Substantia nigra (tissue), 51 donors: ENCODE measurements at places on chromosomes 4 and X.

DNA sequence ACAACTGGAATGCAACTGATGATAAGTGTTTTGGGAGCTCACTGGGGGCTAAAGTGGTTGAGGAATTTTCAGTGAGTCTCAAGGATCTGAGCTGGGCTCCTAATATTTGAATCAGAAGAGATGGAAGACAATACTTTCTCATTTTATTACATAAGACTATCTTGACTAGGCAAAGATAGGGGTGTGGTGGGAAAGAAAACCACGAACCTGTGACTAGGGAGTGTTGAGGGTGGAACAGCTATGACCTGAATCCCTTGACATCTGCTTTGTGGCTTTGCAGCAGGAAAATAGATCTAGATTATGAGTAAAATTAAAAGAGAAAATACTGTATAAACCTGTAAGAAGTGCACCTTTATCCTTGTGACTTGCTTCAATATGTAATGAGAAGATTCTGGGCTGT lies 295.1 kb upstream of the TEX13A start:
- DNase-seq, result no peak

GRCh38 chr4:40731792-40732245 lies 17.9 kb upstream of the NSUN7 start:
- DNase-seq, result no peak

DNA sequence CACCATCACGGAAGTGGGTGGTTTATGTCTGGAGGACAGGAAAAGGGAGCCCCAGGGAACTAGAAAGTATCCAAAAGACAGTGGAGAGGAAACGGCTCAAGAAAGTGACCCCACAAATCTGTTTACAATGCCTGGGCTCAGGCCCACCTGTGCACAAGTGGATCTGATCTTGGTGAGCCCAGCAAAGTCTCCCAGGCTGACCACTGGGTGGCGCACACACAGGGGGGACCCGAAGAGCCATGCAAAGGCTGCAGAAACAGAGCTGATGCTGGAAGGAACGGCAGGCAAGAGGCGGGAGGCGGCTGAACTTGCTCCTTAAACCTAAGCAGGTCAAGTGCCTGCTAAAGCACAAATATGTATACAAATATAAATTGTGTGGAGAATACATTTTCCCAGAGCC lies 9.6 kb downstream of the HAUS7 start:
- DNase-seq, result no peak

DNA sequence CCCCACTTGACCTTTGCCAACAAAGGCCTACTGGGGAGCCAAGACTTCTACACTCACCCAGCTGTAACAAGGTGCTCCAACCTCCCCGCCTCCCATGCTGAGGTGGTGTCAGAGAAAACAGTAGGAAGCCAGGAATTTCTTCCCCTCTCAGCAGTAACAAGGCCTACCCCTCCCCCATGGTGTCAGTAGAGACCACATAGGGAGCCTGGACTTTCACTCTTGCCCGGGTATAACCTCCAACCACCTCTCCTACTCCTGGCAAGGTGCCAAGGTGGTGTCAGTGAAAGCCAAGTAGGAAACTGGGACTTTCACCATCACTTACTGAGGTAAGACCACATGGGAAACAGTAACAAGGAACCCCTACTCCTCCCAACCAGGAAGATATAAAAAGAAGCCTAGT lies 93.1 kb downstream of the SLC16A2 start:
- no peak for DNase-seq

DNA sequence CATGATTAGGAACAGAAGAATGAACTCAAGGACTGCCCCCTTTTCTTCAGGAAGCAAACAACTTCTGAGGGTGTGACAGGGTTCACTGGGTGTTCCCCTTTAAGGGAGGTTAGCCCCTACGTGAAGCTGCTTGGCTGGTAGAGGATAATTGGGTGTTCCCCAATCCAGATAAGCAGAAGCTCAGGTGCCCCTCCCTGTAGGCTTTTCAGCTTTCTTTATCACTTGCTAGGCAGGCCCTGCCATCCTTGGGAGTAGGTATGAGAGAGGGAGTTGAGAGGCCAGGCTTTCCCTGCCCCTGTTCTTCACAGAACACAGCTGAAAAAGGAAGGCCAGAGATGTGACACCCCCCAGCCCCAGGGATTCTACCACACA lies 44.2 kb downstream of the RTL9 start:
- DNase-seq, result no peak

- no peak for DNase-seq
These were observed 1.0 kb downstream of the GPR50 start for GRCh38 chrX:151177141-151178027.

DNA sequence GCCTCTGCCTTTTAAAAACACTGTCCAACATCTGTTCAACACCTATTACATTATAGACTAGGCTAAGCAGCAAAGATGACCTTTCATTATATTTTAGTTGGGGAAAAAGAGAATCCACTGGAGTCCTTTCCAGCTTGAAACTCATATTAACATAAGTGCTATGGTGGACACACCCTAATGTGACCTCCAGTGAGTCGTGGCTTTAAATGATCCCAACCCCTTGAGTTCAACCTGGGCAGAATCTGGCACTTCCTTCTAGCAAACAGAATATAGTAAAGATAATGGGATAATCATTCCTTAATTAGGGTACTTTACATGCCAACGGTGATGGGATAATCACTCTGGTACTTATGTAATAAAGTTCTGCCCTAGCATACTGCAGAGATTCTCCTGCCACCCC lies 162.6 kb downstream of the MAB21L2 start:
- DNase-seq, result no peak

- no peak for DNase-seq
These were observed 464.1 kb upstream of the TRAM1L1 start for GRCh38 chr4:117549524-117549923.

GRCh38 chrX:9899640-9900111 lies 67.5 kb upstream of the CLDN34 start:
- DNase-seq, result peak; percentile 64

DNA sequence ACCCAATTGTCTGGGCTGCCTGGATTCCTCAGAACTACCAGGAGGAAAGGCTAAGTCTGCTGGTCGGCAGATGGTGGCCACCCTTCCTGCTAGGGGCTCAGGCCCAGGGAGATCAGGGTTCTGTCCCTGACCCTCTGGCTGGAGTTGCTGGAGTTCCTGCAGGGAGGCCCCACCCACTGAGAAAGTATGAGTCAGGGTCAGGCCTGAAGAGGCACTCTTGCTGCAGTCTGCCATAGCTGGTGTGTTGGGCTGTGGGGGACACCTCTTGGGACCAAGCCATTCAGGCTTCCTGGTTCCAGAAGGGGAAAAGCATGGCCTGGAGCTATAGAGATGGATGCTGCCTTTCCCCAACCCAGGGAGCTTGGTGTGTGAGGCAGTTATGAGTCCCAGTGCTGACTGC lies 40.4 kb upstream of the PCDH18 start:
- DNase-seq, result no peak

DNA sequence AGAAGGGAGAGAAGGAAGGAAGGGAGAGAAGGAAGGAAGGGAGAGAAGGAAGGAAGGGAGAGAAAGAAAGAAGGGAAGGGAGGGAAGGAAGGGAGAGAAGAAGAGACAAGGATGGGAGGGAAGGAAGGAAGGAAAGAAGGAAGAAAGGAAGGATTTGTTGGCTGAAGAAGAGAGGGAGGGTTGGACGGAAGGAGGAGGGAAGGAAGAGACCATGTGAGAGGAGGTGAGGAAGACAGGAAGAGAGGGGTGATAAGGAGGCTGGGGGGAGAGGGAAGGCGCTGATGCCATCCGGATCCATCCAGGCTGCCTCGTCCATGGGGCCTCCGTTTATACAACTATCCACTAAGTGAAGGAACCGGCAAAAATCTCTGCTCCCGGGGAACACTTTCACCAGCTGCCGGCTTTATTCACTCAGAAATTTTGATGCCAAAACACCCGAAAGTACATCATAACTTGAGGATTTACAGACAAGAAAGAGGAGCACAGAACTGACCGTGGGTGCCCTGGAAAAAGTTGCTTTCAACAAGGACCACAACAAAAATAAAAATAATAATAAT lies 14.9 kb downstream of the DHRSX start:
- DNase-seq, result no peak

GRCh38 chrX:135477576-135477975 lies 42.9 kb upstream of the INTS6L start:
- DNase-seq, result peak; percentile 2

GRCh38 chr4:46249106-46249505 lies 125.3 kb upstream of the GABRG1 start:
- no peak for DNase-seq

DNA sequence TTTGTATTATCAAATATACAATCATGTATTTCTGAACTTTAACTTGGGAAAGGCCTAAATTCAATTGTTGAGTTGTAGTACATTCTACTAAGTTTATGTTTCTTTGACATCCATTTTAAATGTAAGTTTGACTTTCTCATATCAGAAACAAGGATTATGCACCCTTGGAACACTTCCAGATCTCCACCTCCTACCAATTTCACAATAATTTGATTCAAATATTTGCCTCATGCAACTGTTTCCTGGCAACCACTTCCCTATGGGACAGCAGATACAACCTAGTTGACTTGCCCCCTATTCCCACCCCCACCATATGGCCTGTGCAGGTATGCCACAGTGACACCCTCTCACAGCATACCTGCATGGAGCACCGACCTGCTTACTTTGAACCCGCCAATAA lies 506.4 kb upstream of the PABPC4L start:
- DNase-seq, result no peak

- no peak for DNase-seq
These were observed 2097.4 kb upstream of the AGA start for GRCh38 chr4:179539641-179540040.

DNA sequence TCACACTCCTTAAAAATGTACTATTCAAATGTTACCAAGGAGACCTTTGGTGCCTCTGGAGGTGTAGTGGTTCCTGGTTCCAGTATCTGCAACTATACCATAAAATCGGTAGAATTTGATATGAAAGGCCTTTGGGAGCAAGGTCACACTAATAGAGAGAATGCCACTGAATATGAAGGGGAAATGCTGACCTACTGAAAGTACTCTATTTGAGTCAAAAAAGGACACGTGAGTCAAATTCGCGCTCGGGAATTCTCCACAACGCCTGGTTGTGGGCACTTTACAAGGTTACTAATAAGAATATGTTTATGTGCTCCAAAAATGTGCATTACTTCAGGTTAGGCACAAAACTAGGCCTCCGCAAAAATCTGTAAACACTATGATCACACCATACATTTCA lies 39.5 kb upstream of the RELL1 start:
- no peak for DNase-seq

DNA sequence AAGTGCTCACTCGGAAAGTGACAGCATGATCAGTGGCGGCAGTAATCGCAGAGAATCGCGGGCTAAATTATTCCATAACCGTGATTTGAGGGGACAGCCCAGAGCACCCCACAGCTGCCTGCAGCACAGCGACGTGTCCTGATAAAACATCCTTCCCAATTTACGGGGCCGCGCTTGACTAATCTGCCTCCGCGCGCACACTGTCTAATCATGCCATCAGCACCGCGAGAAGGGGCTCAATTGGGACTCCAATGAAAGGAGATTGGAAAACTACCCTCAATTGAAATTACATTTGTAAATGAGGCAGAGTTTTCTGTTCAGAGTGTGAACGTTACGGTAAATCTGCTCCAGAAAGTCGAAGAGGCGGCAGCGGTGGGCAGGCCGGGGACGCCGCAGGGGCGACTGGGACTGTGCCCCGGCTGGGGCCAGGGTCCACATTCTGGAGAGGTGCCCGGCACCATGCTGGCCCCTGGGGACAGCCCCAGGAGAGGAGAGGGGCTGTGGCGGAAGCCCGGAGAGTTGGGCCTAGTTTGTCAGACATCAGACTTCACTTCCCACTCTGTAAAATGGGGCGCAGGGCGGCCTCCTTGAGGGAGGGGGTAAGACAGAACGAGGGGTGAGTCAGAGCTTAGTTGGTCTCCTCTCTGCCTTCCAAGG lies 107.7 kb downstream of the FAM53A start:
- no peak for DNase-seq

- DNase-seq, result no peak
These were observed 32.6 kb upstream of the NAA11 start for GRCh38 chr4:79358438-79358837.

- no peak for DNase-seq
These were observed 105.9 kb downstream of the SLC10A7 start for GRCh38 chr4:146415829-146416228.

DNA sequence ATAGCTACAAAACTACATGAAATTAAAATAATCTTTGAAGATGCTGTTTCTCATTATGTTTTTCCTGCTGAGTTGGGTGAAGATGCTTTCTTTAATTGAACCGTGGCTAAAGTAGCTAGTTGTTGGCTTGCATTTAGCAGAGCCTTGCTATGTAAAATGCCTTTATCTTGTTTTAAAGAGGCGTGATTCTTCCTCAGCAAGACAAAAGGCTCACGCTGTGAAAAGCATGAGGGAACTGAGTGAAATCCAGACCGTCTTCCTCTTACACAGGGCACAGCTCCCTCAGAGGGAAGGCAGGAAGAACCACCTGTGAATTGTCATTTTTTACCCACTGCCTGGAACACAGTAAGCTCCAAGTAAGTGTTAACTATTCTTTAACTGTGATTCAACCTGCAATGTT lies 39.0 kb upstream of the ZNF518B start:
- DNase-seq, result no peak

DNA sequence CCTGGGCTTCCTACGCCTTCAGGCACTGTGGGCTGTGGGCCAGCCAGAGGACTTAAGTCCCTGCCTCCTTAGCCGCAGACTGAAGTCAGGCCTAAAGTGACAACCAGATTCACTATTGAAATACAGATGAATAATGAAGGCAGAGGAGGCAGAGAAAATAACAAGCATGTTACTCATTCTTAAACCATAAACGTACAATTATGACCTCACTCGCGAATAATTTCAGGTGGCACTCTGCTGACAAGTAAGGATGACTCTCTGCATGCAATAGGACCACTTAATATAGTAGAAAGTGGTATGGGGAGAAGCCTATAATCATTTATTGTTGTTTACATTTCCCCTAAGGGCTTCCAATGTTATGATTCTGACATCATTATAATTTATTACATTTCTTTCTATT lies 409.2 kb upstream of the FGF13 start:
- DNase-seq, result no peak

DNA sequence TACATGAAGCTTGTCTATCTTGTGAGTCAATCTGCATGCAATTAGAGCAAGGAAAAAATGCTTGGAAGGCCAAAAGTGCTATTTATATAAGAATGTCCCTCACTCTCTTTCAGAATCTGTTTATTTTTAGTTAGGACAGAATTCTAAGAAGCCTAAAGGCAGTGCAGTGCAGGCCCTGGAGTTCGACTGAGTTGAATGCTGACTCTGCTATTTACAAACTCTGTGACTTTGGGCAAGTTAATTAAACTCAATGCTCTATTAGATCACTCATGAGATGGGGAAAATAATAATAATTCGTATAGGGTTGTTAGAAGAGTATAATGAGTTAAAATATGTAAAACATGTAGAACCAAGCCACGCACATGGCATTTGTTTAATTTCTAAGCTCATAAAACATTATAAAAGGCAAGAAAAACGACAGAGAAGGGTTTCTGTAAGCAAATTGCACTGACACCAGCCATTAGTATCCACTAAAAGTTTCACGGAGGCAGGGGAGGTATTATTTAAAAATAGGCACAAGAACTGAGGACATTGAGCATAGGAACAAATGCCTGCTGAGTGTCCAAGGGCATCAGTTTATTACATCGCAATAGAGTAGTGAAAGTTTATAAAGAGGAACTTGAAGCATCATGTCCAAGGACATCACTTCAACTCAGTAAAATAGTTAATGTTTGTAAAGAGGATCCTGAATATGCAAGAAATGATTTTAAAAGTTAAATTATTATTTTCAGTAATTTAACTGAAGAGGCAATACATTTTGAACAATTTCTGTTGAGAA lies 115.0 kb upstream of the INPP4B start:
- DNase-seq, result no peak
